ENCODE measurements at places on chromosomes 2 and 18. TPM values are rescaled to one million over a fixed set of nuclear protein-coding genes. Genes with fewer than 3 reads are reported as not detected.

TBR1 gene
- 0.03 TPM for polyA plus RNA-seq

TBC1D8 gene
- polyA plus RNA-seq, result 45.3 TPM

TCF4 gene
- 77.2 TPM for polyA plus RNA-seq

CTNNA2 gene
- polyA plus RNA-seq, result 3.9 TPM

DYSF gene
- polyA plus RNA-seq, result 15.4 TPM

ALPI gene
- polyA plus RNA-seq, result 0.10 TPM

DQX1 gene
- polyA plus RNA-seq, result 0.40 TPM

VIL1 gene
- polyA plus RNA-seq, result 23.3 TPM
